Stimulated activated CD4-positive, alpha-beta T cell treated with anti-CD3 and anti-CD28 coated beads, Interleukin-12 subunit alpha, Interleukin-12 subunit beta, amount 100 ng/mL, for 48 hours (primary cell): ENCODE measurements at places on chromosomes 5 and 9.
A peak's percentile ranks its signal among the peaks of the same experiment; 100 is the strongest.

DNA sequence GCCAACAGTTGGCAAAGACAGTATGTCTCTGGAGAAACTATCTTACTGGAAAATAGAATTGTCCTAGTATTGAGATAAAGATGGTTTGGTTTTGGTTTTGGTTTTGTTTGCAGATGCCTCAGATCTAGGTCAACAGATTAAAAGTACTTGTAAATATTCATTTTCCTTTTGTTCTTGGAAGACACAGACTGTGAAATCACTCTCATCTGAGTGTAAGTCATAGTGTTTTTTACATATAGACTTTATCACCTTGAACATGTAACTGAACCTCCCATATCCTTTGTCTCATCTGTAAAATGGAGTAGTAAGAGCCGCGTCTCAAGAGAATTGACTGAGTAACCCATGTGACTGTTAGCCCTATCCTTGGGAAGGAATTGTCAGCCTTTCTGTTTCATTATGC is 34.3 kb downstream of the MAP3K1 start:
- DNase-seq: no peak

DNA sequence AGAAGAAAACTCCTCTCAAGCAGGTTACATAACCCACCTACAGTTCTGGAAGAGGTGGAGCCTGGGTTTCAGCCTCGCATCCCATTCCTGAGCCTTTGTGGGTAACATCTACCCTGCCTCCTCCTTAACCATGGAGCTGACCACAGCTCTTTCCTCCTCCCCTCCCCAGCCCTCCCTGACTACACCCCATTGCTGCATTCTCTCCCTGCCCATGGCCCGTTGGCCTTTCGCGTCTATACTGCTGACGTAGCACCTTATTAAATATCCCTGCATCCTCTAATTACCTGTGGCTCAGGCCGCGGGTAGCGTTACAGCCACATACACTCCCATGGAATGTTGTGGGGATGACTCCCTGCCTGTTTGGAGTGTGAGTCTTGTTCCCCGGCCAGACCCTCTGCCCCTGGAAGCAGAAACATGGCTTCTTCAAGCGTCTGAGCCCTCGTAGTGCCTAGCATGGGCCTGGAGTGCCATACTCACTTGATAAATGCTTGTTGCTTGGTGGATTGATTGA is 72.8 kb downstream of the WWC1 start:
- no peak for DNase-seq

GRCh38 chr9:100167176-100167575 is 68.1 kb downstream of the INVS start:
- DNase-seq: no peak

GRCh38 chr5:143147902-143148301 is 255.6 kb downstream of the NR3C1 start:
- DNase-seq: no peak

GRCh38 chr5:157610990-157611389 is 35.4 kb upstream of the ADAM19 start:
- no peak for DNase-seq

GRCh38 chr9:5389109-5389732 is 48.5 kb downstream of the PLGRKT start:
- DNase-seq: peak; percentile 12

- no peak for DNase-seq
Measured at GRCh38 chr9:132154863-132155567, 6.8 kb upstream of the NTNG2 start.

DNA sequence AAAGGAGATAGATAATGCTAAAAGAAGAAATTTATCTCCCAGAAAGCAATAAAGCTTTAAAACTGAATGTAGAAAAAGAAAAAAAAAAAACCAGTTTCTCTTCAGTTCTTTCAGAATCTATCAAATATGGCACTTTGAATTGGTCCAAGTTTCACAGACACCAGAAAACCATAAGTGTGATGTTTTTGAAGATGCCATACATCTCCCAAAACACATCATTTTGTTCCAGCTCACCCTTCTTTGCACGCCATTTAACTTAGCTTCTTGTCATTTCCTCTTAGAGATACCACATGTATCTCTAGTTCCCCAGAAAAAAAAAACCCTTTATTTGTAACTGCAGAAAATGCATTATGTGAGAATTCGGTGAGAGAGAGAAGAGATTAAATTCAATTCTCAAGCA is 46.1 kb upstream of the MAMDC2 start:
- no peak for DNase-seq

GRCh38 chr5:142915813-142916424 is 145.7 kb downstream of the ARHGAP26 start:
- DNase-seq: no peak

DNA sequence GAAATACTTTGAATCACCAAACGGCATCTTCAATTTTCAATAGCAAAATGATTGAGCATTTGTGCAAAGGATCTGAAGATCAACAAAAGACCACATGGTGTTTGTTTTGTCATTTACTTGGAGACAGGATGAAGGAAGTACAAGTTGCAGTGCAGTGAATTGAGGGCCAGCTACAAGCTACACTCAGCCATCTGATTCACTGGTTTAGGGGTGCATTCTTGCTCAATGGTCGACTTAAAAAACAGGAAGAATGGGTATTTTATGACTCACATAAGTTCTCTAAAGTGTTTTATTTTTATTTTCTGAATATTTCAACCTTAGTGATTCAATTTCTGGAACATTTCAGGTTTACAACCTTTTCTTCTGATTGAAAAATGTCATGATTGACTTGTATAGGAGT is 412.1 kb upstream of the ADAMTSL1 start:
- no peak for DNase-seq

GRCh38 chr9:113520109-113520642 is 56.6 kb downstream of the RGS3 start:
- DNase-seq: no peak

GRCh38 chr5:172793577-172794488 is 22.8 kb upstream of the DUSP1 start:
- no peak for DNase-seq
